ENCODE measurements at places on chromosomes 4 and X. TPM values are rescaled to one million over a fixed set of nuclear protein-coding genes. Genes with fewer than 3 reads are reported as not detected.
A peak's percentile ranks its signal among the peaks of the same experiment; 100 is the strongest.

DNA sequence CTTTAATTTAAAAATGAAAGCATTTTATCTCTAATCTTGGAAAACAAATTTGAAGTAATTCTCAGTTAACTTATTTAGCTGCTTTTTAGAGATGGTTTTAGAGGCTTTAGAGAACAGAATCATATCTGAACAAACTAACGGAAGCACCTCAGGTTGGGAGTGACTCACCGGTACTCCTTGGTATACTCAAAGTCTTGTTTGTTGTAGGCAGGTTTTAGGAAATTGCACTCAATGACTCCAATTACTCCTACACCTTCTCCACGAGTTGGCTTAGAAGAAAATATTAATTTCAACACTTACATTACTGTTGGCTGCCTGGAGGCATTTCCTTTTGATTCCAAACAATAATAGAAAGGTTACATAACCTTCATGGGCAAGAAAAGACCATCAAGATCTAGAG, 23.6 kb downstream of the MORC4 start:
- no peaks in the 10 kb centered on the region for H3K4me1 ChIP-seq
- H3K36me3 ChIP-seq = no peaks in the 10 kb centered on the region
- no peaks in the 10 kb centered on the region for H3K27me3 ChIP-seq

DNA sequence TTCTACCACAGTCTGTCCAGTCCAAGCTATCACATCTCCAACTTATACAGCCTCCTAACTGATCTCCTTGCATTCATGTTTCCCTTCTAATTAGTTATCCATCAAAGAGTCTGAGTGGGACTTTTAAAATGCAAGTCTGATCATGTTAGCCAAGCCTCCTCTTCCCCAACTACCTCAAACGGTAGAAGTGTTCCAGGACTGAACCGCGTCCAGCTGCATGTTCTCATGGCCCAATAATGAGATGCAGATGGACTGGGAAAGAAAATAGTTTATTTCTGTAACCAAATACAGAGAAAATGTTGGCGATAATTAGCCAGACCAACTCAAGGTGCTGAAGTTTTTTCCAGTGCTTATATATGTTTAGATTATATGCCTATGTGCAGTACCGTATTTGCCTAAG, 46.6 kb upstream of the PPP1R2C start:
- no peak for DNase-seq
- H3K4me1 ChIP-seq = no peaks in the 10 kb centered on the region
- H3K27me3 ChIP-seq = no peaks in the 10 kb centered on the region
- no peak overlapping the region for H3K4me3 ChIP-seq
- no peak overlapping the region for H3K27ac ChIP-seq
- H3K36me3 ChIP-seq = peaks cover 2% of the 10 kb centered on the region

DNA sequence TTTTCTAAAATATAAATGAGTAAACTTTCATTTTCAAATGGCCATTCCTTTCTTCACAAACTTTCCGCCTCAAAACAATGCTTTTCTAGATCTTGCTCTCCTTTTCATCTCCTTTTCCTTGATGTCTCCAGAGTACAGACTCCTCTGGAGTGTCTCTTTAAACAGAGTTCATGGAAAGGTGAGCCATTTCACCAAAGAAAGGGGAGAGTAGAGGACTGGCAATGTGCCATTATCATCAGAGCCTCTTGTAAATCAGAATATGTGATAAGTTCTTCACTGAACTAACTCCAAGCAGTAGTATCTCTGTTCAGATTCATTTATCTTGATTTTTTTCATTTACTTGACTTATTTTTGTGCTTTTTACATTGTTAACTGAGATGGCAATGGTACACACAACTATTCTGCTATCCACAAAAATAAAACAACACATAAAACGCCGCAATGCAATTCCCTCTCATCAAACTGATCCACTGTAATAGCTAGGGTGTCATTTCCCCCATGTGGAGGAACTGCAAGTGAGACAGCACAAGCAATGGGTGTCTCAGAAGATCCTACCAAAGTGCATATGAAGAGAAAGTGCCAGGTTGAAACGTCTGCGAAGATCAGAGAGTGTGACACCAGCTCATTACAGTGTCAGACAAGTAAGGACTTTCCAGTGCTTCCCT, 125.4 kb downstream of the RASL11B start:
- no peak for DNase-seq
- no peak overlapping the region for H3K27ac ChIP-seq
- no peaks in the 10 kb centered on the region for H3K4me1 ChIP-seq
- no peaks in the 10 kb centered on the region for H3K36me3 ChIP-seq
- no peak overlapping the region for H3K4me3 ChIP-seq

DNA sequence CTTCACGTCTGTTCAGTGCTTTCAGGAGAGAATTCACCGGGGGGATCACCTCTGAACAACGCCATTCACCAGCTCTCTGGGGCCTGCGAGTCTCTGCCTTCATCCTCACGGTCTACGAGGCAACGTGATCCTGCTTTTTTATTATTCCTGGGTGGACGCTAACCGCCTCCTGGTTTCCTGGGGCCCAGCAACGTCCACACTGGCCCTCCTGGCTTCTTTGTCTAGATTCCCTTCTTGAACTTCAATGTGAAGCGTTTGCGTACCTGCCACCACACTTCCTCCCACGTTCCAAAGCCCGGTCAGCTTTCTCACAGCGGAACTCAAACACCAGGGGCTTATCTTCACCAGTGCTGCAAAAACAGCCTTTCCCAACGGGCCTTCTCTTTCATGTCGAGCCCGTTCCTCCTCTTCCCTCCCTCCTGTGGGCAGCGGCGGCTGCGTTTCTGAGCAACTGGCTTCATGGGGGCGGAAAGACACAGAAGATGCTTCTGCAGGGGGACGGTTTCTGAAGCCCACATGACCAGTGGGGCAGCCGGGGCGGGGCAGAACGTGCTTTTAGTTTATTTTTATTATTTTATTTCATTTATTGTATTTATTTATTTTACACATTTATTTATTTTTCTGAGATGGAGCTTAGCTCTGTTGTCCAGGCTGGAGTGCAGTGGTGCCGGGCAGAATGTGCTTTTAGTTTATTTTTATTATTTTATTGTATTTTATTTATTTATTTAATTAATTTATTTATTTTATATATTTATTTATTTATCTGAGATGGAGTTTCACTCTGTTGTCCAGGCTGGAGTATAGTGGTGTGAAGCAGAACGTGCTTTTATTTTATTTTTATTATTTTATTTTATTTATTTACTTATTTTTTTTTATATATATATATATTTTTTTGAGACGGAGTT, 64.6 kb downstream of the CRLF2 start:
- no peak overlapping the region for H3K27ac ChIP-seq
- no peaks in the 10 kb centered on the region for H3K4me1 ChIP-seq
- DNase-seq = peak; percentile 45
- H3K4me3 ChIP-seq = no peak overlapping the region
- H3K27me3 ChIP-seq = no peaks in the 10 kb centered on the region
- no peaks in the 10 kb centered on the region for H3K36me3 ChIP-seq

Gene PNMA6A
- 5.7 TPM for total RNA-seq

Gene AKAP4
- total RNA-seq = not detected

- H3K4me3 ChIP-seq = peak overlapping the region; percentile 17
- DNase-seq = no peak
- H3K4me1 ChIP-seq = peaks cover 3% of the 10 kb centered on the region
Measured at GRCh38 chrX:137425986-137426385, 139.9 kb upstream of the ZIC3 start.

GRCh38 chr4:42954963-42955669, 62.6 kb downstream of the GRXCR1 start:
- DNase-seq = no peak
- no peak overlapping the region for H3K4me3 ChIP-seq
- no peaks in the 10 kb centered on the region for H3K27me3 ChIP-seq
- H3K4me1 ChIP-seq = no peaks in the 10 kb centered on the region
- no peak overlapping the region for H3K27ac ChIP-seq

Gene GPC4
- total RNA-seq = 225 TPM

DNA sequence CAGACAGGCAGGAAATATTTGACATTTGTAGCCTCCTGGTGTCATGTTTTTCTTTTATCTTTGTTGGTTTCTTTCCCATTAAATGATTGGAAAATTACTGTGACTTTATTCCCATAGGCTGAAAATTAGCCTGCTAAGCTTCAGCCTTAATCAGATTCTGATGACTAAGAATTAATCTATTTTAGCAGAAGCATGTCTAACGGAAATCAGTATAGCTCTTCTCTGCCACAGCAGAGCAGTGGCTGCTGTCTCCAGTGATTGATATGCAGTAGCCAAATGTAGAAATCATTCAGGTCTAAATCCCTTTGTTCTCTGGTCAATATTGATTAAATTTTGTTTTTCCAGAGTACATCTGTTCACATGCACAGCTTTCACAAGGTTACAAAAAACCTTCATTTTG, 199.3 kb downstream of the GC start:
- no peak overlapping the region for H3K27ac ChIP-seq
- no peak overlapping the region for H3K4me3 ChIP-seq
- no peak for DNase-seq
- no peaks in the 10 kb centered on the region for H3K36me3 ChIP-seq

Gene CENPVL2
- total RNA-seq = 2.9 TPM

DNA sequence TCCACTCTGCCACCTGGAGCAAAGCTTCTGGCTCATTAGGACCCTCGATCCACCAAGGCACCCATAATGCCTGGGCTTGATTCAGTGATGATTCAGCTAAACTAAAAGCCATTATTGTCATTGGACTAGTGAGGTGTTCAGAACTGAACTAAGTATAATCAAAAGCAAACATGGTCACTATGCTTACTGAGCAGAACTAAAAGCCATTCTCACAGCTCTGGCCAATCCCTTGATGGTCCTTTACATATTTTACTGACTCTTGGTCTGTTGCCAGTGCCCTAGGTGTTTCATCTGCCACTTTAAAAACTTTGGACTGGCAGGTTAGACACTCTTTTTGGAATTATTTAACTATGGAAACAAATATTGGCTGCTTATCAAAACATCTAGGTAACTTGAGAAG, 703.5 kb downstream of the FAT4 start:
- no peak overlapping the region for H3K27ac ChIP-seq
- no peaks in the 10 kb centered on the region for H3K36me3 ChIP-seq
- H3K27me3 ChIP-seq = no peaks in the 10 kb centered on the region
- DNase-seq = no peak

DNA sequence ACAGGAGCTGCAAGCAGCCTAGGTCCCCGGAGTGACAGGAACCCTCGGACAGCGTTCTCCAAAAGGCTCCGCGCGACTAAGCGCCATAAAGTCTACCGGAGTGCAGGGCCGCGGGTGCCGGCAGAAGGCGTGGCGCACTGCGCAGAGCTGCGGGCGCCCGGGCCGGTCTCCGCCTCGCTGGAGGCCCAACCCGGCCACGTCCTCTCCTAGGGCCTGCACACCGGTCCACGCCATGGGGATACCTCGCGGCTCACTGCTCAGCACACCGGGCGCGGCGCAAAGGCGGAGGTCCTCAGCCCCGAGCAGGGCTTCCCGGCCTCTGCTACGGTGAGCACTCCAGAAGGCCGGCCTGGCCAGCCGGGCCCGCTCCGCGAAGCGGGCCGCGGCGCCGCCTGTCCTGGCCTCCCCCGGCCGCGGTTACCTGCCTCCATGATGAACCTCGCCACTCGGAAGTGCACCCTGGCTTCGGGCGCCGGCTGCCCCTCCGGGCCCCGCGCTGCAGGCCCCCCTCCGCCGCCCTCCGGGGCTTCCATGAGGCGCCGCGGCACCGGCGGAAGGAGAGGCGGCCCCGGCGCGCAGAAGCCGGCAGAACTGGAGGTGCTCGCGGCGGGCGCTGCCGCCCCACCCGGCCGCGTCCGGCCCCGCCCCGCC, at the start of gene CCNQ:
TSS of gene CCNQ (minus strand) at position 599 of the 651 bp plus-strand sequence. CDS start at position 533, 66 bp downstream.
- H3K36me3 ChIP-seq = no peaks in the 10 kb centered on the region

DNA sequence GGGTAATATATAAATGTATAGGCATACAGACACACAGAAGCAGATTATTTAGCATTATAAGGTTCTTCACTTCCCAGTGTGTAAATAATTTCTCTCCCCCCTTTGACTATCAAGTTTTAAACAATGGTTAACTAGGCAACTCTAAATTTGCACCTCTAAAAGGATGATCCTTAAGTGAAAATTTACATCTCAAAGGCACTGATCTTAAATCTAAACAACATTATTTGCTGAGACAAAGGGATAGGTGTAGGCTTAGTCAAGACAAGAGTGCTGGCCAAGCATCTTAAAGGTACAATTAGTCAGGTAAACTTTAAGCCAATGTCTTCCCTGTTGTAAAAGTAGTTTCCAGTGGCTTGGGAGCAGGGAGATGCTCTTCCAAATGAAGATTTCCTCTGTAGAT, 33.0 kb downstream of the NLRP2B start:
- no peak overlapping the region for H3K4me3 ChIP-seq
- no peak for DNase-seq
- H3K4me1 ChIP-seq = no peaks in the 10 kb centered on the region

Gene MBNL3
- total RNA-seq = 3.5 TPM

Gene TMEM175
- 3.0 TPM for total RNA-seq

Gene SPANXN5
- total RNA-seq = not detected

Gene XPNPEP2
- total RNA-seq = 0.25 TPM

Gene CDX4
- total RNA-seq = 2.2 TPM

GRCh38 chrX:1231850-1232465, 19.5 kb upstream of the CRLF2 start:
- H3K27me3 ChIP-seq = no peaks in the 10 kb centered on the region
- H3K4me1 ChIP-seq = no peaks in the 10 kb centered on the region
- no peak overlapping the region for H3K27ac ChIP-seq
- DNase-seq = no peak
- no peaks in the 10 kb centered on the region for H3K36me3 ChIP-seq

DNA sequence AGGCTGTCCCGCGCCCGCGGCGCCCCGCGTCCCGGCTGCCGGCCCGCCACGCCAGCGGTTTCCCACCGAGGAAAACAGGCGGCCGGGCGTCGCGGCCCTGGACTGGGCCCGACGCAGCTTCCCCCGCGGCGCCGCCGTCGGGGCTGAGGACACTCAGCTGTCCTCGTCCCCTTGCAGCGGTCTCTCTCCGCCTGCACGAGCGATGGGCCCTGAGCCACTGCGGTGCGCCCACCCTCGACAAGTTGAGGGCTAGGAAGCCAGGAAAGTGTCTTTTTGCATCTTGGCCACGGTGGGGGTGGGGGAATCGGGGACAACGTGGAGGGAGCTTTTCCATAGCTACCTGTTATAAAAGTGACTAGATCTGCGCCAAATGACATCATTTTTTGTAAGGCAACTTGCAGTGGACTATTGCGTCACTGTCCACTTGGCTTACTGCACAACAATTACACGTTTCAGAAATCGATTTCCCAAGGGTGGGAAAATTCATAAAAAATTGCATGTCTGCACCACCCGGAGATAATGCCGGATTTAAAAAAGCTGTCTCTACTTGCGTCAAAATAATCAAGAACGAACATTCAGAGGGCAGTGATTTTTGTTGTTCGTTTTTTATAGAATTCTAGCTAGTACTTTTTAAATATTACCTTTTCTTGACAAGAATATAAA, 1.1 kb downstream of the KLHL15 start:
- H3K4me1 ChIP-seq = no peaks in the 10 kb centered on the region
- peak overlapping the region; percentile 84 for H3K27ac ChIP-seq
- DNase-seq = no peak
- H3K27me3 ChIP-seq = peaks cover 3% of the 10 kb centered on the region
- H3K36me3 ChIP-seq = no peaks in the 10 kb centered on the region

DNA sequence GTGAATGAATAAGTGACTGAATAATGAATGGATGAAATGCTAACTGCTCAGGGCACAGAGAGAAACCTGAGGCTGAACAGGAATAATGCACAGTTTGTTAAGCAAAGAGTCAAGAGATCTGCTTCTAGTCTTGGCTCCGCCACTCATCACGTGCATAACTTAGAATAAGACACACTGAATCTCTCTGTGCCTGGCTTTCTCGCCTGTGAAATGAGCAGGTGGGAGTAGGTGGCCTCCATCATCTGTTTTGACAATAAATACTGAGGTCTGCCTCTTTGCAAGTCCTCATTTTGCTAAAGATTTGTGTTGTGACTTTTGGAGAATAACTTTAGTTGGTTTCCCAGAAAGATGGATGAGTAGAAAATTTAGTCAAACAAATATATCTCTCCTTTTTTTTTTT, 318.0 kb downstream of the FBXW7 start:
- no peaks in the 10 kb centered on the region for H3K36me3 ChIP-seq
- DNase-seq = no peak
- no peak overlapping the region for H3K27ac ChIP-seq

Data from H1 (cell line).